ENCODE measurements at places on chromosomes 1 and 21.

DNA sequence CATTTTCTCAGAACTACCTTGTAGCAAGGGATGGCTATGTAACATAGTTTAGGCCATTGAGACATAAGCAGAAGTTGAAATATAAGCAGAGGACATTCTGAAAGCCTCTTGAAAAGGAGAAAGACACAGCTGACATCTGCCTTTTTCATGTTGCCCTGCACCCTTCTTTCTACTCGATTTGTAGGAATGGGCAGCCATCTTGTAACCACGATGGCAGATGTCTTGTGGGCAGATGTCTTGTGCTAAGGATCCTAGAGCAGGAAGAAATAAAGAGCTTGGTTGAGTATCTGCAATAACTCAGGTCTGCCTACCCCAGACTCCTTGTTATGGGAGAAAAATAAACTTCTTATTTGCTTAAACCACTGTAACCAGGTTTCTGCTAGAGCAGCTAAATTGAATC, 351.0 kb downstream of the PDE4B start:
- no peak for DNase-seq

GRCh38 chr1:104874044-104874443, 1124.3 kb downstream of the AMY1C start:
- DNase-seq: no peak

- DNase-seq: peak; percentile 70
Observed at GRCh38 chr1:200838676-200839445, 33.9 kb upstream of the GPR25 start.

GRCh38 chr1:10074059-10074851, 41.5 kb downstream of the UBE4B start:
- peak; percentile 97 for DNase-seq

DNA sequence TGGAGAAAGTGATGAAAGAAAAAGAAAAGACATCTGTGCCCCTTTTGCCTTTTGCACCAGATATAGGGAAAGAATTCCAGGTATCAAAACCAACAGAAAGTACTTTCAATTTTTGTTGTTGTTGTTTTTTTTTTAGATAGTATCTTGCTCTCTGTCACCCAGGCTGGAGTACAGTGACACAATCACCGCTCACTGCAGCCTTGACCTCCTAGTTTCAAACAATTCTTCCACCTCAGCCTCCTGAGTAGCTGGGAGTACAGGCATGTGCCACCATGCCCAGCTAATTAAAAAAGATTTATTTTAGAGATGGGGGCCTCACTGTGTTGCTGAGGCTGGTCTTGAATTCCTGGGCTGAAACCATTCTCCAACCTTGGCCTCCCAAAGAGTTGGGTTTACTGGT, 31.3 kb upstream of the IVNS1ABP start:
- no peak for DNase-seq

DNA sequence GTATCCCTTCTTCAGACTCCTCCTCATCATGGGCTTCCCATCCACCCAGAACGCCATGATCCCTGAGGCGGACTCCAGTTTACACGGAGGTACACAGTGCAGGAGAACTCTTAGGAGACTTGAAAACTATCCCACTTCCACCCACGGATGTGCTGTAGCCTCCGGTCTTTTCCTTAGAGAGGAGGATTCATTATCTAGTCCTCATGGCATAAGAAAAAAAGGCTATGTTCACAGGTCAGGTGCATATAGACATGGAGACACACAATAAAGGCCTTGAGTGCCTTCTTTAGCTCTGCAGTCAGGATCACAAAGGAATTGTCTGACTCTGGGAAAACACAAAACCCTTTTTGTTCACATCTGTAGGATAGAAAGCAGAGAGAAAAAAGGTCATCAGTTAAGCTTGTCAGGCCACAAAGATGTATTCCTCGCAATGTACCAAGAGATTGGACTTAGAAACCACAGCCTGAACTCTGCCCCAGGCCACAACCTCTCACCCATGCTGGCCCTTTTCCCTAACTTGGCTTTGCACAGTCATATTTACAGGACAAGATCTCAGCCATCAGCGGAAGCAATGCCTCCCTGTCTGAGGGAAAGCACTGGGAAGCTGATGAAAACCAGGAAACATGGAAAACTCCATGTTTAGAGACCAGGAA, 9.0 kb downstream of the CRP start:
- DNase-seq: peak; percentile 20

- no peak for DNase-seq
Observed at GRCh38 chr1:106615473-106615872, 441.0 kb upstream of the PRMT6 start.
